Right cardiac atrium (tissue), 5 donors: ENCODE measurements at places on chromosomes 3 and 15.

DNA sequence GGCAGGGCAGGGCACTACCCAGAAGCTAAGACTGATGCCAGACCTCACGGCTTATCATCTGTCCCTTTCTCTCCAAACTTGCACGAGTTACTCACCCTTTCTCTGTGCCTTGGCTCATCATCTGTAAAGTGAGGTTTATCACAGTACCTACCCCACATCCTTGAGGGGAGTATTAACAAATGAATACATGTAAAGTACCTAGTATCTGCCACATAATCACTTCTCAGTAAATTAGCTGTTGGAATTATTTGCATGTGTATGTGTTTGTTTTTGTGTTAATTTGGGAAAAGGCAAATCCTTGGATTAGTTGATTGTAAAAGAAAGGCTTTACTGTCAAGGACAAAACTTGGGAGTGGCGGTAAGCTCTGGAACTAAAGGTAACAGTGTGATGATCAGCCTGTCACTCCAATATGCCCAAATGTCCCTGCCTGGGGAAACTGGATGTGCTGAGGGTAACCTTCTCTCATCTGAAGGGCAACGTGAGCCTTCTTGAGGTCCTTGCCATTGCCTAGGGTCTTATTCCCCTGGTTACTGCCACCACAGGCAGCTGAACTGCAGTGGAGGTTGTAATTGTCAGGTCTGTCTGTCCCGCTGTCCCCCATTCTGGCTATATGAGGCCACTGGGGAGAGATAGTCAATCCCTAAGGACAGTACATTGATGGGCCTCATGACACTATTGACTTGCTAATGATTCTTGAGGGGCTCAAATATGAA lies 269.4 kb downstream of the CLSTN2 start:
- DNase-seq: no peak

GRCh38 chr3:37531066-37531720 lies 330.5 kb upstream of the CTDSPL start:
- peak; percentile 75 for DNase-seq

DNA sequence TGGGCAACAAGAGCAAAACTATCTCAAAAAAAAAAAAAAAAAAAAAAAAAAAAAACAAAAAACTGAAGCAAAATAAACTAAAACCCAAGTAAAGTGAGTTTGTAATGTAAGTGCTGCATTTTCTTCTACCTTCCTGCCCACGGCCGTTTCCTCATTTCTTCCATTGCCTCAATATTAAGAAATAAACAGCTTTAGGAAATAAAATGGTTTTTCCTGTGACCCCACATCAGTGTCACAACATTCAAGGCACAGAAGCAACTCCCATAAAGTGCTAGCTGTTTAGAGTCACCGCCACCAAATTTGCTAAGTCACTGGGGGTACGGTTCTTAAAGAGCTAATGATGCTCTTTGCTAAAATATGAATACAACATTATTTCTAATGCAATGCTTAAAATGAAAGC lies 3.3 kb downstream of the PKM start:
- DNase-seq: no peak

GRCh38 chr3:30954426-30954825 lies 60.0 kb upstream of the GADL1 start:
- DNase-seq: no peak

DNA sequence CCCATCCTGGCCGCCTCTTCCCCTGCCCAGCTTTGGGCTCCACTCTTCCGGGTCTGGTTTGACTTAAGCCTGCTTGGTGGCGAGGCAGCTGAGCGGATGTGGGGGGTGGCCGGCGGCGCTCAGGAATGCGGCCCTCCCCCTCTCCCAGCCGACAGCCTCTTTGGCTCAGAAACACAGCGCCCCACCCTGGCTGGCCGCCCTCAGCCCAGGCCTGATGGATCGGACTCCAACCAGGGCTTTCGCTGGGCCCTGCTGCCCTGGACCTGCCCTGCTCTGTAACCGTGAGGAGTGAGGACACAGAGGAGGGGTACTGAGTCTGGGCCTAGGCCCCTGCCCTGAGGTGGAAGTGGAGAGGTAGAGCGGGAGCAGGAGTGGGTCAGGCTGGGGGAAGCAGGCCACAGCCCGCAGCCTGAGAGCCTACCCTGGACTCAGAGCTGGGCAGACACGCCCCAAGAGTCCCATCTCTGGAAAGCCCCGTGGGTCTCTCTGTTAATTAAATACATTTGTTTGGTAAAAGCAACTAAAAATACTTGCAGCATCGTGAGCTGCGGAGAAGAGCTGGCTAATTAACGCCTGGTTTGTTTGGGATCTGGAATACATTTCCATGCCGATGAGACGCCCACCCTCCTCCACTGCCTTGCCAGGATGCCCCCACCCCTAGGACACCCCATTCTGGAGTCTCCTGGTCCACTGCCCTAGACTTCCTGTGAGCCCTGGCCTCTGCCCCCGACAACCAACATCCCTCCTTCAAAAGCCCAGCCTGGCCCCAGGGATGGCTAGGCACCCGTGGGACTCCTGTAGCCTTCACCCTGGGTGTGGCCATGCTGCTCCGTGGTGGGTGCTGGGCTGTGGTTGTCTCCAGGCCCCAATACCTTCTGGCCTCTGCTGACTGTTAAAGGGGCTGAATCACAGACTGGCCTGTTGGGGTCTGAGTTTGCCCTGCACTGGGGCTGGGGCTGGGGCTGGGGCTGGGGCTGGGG lies 19.6 kb downstream of the PLXNA1 start:
- peak; percentile 92 for DNase-seq

- no peak for DNase-seq
These were observed 47.8 kb upstream of the GALNT15 start for GRCh38 chr3:16126634-16127033.

- peak; percentile 16 for DNase-seq
These were observed 7.8 kb downstream of the ANPEP start for GRCh38 chr15:89806559-89807550.

DNA sequence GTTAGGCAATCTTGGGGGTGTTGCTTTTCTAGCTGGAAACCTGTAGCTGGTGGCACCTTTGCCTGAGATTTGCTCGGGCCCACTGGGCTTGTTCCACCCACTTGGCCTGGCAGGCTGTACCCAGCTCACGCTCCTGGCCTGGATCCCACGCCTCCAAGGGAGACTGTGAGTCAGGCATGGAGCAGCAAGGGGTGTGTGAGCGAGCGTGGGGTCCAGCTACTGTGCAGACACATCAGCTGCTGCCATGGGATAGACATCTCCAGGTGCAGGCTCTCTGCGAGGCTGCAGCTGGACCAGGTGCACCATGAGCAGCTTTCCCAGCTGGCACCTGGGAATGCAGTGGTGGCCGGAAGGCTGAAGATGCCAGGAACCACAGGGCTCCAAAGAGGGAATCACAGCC lies 36.0 kb downstream of the NR1D2 start:
- DNase-seq: peak; percentile 58

GRCh38 chr3:160860346-160860745 lies 104.3 kb downstream of the PPM1L start:
- no peak for DNase-seq

DNA sequence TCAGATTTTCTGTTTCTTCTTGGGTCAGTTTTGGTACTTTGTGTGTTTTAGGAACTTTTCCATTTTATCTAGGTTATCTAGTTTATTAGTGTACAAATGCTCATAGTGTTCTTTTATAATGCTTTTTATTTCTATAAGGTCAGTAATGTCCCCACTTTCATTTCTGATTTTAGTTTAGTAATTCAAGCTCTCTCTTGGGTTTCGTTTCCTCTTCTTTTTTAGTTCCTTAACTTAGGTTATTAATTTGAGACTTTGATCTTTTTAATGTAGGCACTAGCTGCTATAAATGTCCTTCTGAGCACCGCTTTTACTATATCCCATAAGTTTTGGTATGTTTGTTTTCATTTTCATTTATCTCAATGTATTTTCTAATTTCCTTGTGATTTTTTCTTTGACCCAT lies 27.0 kb upstream of the CD200R1L start:
- no peak for DNase-seq

- no peak for DNase-seq
These were observed 373.1 kb downstream of the FOXP1 start for GRCh38 chr3:71210257-71211007.

DNA sequence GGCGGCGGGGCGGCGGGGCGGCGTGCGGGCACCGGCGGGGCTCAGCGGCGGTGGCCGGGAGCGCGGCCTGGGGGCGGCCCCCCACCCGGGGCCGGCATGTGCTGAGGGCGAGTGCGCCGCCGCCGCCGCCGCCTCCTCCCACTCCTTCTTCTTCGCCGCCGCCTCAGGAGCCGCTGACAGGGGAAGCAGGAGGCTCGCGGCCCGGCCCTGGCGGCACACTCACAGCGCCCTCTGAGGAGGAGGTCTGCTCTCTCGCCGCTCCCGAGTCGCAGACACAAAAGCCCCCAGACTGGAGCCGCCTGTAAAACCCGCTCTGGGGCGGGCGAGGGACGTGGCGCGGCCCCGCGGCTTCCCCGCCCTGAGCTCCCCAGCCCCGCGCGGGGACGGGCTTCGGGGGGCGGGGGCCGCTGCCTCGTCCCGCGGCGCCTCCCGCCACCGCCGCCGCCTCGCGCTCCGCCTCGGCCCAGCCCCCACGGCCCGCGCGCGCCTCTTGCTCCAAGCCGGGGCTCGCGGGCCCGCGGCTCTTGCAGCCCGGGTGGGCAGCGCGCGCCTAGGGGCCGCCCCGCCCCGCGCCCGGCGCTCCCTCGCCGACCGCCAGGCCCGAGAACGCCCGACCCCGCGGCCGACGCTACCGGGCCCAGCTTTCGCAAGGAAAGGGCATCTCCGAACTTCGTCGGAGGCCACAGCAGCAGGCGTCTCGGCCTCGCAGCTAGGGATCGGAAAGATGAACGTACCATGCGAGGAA lies at the start of gene PYGO1:
Gene PYGO1, minus strand, starts transcription at position 276 of the 745 bp plus-strand sequence. CDS start 462 bp downstream, outside the sequence.
- DNase-seq: peak; percentile 64

- no peak for DNase-seq
These were observed 1.4 kb upstream of the ST3GAL6 start for GRCh38 chr3:98761643-98762229.

DNA sequence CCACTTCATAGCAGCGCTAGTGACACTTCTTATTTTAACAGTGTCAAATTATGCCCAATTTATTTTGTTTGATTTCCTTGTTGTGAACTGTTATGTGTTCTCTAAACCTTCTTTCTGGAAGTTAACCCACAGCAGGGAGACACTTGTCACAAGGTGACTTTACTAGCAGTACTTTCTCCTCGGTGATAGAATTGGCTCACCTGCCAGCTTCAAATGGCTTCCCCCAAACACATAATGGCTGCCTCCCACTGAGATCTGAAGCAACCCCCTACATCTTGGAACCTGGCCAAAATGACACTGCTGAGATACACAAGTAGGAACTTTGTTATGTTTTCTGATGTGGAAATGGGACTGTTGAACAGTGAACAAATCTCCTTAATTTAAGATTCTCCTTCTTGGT lies 238.8 kb upstream of the DPH6 start:
- DNase-seq: no peak

- DNase-seq: no peak
These were observed 27.5 kb downstream of the NXPE3 start for GRCh38 chr3:101806491-101806890.

DNA sequence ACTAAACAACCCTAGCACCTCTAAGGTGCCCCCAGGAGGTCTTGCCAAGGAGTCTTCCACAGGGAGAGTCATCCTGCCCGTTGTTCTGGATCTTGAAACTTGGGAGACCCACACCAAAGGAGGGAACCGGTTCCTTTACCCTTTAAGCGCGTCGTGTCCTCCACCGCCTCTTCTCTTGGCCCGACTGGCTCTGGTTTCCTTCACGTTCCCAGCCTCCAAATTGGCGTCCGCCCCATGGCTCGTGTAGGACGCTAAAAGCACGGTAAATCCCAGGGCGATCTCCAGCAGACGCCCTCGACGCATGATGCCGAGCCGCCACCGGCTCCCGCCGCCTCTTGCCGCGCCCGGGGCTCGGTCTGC lies 1.1 kb downstream of the FBN1 start:
- DNase-seq: peak; percentile 88

- DNase-seq: no peak
These were observed 218 bp upstream of the TRPC1 start for GRCh38 chr3:142723665-142723967.

DNA sequence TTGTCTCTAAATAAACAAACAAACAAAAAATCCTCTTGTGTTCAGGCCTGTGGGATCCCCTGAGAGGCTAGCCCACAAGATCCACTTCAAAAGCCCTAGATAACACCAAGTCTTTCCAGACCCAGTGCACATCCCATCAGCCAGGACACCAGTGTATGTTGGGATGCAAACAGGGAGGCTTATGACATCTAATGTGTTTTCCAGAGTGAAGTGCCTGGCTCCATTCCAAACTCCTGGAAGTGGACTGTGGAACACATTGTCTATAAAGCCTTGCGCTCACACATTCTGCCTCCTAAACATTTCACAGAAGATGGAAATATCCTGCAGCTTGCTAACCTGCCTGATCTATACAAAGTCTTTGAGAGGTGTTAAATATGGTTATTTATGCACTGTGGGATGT lies 57.0 kb downstream of the MLH1 start:
- no peak for DNase-seq

- DNase-seq: no peak
These were observed 193.7 kb upstream of the CFAP20DC start for GRCh38 chr3:59243476-59243875.

DNA sequence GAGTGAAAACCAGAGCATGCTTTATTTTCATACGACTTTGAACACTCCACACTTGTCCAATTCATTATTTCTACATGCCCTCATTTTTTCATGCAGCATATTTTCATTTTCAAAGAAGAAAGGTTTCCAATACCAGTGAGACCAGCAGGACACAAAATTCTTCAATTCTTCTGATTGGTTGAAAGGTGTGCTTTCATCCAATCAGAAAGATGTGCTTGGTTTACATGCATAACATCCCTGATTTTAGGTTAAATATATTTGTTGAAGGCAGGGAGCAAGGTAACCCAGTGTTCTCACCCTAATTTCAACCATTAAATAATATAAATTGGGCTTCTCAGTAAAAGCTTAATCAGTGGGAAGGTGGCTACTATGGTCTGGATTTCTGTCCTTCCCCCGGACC lies 47.5 kb upstream of the PPIB start:
- DNase-seq: no peak

GRCh38 chr3:29515451-29515850 lies 234.6 kb downstream of the RBMS3 start:
- DNase-seq: no peak

GRCh38 chr3:30615615-30616346 lies 9.4 kb downstream of the TGFBR2 start:
- DNase-seq: no peak

- no peak for DNase-seq
These were observed 198.3 kb downstream of the VPS13C start for GRCh38 chr15:61861962-61862361.

DNA sequence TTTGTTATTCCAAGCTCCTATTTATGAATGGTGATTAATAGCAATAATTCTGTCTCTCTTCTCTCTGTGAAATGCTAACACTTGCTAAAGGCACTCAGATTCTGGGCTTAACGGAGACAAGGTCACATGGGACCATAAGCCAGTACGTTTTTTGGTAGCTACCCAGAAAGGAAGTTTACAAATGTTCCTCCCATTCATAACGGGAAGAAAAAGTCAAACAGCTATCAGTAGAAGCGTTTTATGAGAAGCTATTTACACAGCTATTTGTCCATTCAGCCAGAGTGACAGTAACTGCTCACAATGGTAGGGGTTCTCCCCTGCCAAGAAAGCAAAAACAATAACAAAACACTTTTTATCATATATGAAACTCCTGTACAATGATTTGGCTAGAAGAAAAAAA lies 51.5 kb downstream of the ZMAT3 start:
- DNase-seq: no peak

GRCh38 chr3:40581166-40581565 lies 56.4 kb downstream of the ZNF621 start:
- DNase-seq: no peak
